ENCODE measurements at places on chromosomes 5 and 9.
A peak's percentile ranks its signal among the peaks of the same experiment; 100 is the strongest.

- peak; percentile 14 for DNase-seq
Observed at GRCh38 chr9:23555851-23556250, 270.2 kb downstream of the ELAVL2 start.

- DNase-seq: no peak
Observed at GRCh38 chr9:21402386-21403251, 6.3 kb upstream of the IFNA8 start.

GRCh38 chr9:21244836-21245235, 5.0 kb upstream of the IFNA14 start:
- DNase-seq: no peak

DNA sequence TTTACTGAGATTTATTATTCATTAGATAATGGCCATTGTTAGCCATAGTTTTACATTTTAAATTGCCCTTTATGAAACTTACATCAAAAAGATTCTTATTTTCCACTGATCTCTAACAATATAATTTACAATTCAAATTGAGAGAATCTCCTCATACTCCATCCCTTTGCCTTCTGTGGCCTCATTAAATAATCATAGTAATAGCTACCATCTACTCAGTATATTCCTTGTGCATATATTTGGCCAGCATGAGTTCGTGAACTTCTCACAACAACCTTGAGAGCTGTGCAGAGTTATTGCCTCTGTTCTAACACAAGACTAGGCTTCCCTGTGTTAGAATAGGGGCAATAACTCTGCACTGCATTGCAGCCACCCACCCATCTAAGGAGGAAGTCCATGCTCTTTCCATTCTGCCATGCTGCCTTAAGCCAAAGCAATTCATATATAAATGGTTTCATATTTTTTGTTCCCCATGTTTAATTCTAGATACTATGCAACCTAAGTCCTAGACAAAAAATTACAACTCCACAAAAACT, 99.1 kb downstream of the ADAMTSL1 start:
- no peak for DNase-seq

DNA sequence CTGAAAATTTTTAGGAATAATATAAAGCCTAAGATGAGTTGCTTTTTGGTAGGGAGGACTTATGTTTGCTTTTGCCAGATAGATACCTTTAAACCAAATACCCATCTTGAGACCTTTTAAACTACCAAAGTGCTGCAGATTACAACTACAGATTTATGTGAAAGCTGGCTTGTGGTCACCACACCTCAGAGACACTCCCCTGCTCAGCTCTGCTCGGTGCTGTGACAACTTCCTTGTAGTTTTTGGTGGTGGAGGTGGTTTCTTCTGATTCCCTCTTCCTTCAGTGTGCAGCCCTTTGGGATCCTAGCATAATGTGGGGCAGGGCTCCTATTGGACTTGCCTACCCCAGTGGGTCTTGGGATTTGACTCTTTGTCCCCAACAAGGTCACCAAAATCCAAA, 29.2 kb downstream of the GARNL3 start:
- DNase-seq: no peak

DNA sequence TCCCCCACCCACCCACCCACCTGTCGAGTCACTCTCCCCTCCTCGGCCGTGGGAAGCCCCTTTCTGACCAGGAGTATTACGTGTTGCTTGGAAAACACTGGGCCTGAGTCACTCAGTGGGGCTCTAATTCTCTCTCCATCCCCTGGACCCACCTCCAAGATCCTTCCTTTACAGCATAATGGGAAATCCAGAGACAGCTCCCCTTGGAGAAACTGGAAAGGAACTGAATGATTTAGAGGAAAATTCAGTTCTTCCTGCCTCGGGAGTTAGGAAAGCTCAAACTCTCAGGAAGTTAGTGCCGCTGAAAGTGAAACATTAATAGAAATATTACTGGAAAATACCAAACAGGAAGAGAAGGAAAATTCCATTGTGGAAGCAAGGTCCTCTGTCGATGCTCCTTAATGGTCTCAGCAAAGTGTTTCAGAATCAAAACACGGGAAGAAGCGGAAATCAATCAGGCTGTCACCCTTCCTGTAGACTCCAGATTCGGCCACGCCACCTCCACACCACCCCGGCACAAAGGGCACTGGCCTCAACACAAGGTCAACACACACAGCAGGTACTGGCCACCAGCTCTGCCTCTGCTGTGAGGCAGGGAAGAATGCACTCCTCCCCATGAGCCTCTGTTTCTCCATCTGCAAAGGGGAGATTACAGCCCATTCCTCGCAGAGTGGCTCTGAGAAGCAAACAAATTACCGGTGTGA, 9.6 kb downstream of the SHB start:
- no peak for DNase-seq

DNA sequence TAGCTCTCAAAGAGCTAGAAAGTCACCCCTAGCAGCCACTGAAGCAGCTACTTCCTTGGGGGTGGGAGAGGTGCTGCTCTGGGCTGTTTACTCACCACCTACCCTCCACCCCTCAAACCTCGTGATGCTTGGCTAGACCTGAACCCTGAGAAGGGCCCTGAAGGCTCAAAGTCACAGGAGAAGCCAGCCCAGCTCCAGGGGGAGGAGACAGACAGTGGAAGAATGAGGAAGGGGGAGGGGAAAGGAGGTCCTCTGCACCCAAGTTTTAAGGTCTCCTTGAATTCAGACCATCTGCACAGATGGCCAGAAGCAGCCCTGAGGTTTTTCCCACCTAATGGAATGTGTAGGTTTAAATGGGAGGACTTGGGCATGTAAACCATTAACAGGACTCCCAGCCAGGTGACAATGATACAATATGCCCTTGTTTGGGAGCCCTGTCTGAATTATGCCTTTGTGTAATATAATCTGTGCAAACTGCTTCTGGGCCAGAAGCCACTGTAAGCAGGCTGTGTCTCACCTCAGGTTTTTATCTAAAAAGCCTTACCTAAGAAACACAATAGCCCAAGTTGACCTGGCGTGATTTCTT, 180.5 kb downstream of the PIK3R1 start:
- no peak for DNase-seq

DNA sequence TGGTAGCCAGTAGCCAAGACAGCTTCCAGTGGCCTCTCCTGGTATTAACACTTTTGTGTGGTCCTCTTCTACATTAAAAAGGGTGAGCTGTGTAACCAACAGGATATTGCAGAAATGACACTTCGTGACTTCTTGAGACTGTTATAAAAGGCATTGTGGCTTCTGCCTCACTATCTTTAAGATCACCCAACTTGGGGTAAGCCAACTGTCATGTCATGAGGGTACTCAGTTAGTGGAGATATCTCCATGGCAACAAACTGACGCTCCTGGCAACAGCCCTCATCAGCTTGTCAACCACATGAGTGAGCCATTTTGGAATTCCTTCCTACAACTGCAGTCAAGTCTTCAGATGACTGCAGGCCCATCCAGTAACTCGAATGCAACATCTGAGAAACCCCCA, 121.7 kb downstream of the DEPDC1B start:
- DNase-seq: no peak

- DNase-seq: no peak
Observed at GRCh38 chr5:140020601-140021177, 22.4 kb downstream of the NRG2 start.

- no peak for DNase-seq
Observed at GRCh38 chr9:125932746-125933455, 185.7 kb downstream of the PBX3 start.

- DNase-seq: no peak
Observed at GRCh38 chr5:59328709-59329296, 564.7 kb downstream of the PDE4D start.

DNA sequence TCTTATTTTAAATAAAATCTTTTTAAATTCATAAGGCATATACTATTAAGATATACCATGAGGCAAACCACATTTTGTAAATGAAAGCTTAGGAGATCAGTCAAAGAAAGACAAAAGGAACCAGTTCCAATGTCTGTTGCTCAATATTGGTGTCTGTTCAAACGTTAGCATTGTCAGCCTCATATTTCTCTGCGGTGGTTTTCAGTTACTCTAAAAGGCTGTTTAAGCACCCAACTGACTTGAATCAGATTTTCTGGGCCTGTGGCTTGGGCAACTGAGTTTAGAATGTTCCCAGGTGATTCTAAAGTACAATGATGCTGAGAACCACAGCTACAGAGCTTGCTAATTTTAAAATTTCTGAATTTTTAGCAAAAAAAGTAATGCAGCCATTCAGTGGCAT, 166.3 kb upstream of the KIF2A start:
- DNase-seq: no peak

GRCh38 chr9:68998385-68998784, 15.5 kb downstream of the PRKACG start:
- DNase-seq: no peak

DNA sequence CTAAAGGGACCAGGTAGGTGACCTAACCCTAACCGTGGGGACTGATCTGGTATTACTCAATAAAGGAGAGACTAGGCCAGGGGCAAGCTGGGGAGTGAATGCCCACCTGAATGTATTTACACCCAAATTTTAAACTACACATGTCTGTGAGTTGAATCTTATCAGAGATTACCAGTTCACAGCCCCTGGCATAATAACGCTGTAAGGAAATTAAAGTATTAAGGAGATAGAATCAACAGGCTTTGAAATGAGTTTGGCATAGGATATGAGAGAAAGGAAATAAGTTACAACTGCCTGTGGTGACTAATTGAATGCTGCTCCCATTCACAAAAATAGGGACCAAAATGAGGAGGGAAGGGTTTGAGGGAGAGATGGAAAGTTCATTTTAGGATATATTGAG, 593.3 kb downstream of the CSNK1G3 start:
- DNase-seq: no peak

DNA sequence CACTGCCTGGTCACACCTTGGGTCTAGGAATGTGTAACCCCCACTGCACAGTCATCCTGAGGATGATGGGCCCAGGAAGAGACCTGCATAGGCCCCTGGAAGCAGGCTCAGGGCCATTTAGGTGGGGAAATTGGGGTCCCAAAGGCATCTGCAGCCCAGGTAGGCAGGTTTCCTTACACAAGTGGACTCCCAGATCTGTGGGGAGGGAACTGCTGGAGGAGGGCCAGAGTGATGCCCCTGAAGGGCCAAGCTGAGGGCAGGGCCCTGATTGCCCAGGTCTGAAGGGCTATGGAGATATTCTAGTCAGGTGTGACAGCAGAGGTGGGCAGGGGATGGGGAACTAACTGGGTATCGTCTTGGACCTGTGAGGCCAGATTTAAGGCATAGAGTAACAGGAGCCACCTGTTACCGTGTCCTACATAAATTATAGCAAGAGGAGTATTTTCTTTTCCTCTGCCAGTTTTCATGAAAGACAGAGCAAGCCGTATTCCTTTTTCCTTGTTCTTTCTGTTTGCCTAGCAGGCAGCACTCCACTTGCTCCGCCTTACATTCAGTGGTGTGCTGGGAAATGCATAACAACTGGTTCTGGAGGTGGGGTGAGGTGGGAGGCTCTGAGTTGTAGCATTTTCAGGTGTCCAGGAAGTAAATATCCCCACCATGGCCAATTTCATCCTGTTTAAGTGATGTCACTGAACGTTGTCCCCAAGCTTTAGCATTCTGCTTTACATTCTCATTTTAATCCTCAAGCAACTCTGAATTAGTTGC, 41.3 kb downstream of the PPARGC1B start:
- no peak for DNase-seq

DNA sequence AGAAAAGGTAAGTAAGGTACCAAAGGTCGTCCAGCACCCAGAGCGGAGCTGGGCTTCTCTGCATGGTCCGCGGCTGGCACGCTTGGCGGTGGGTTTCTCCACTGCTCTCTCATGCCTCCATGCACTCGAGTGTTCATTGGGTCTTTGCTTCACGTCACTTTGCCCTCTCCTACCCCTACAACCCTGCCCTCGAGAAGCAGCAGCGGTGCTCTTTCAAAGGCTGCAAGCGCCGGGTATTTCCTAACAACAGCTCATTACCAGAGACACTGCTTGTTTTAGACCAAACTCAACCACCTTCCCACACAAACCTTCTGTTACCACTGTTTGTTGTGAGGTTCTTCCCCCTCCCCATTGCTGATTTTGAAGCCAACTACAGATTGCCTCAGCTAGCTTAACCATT, 21.5 kb upstream of the ZBTB34 start:
- DNase-seq: no peak

DNA sequence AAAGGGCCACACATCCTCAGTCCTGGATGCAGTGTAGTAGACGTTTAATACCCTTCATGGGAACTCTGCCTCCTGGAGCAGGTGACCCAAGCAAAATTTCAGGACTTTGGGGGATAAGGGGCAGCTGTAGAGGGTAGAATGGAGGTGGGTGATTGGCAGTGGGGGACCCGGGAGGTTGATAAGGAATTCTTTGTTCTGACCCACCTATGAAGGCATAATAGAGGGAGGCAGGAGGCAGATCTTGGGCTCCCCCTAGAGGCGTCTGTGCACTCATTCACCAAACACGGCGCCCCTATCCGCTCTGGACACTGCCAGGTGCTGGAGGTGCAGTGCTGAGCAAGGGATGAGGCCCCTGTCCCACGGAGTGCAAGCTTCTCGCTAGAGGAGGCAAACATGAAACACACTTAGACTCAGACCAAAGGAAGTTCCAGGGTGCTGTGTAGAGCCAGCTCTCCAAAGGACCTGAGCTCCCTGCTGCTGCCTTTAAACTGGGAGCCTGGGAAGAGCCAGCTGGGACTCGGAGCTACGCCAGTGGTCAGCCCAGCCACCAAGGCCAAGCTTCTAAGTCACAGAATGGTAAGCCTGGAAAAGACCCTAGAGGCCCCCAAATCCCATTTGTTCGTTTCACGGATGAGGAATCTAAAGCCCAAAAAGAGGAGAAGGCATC, 7.7 kb downstream of the IL17B start:
- no peak for DNase-seq

- DNase-seq: no peak
Observed at GRCh38 chr9:21862871-21863270, 60.4 kb downstream of the MTAP start.

- no peak for DNase-seq
Observed at GRCh38 chr5:174284873-174285272, 239.4 kb downstream of the NSG2 start.

- DNase-seq: no peak
Observed at GRCh38 chr5:149386166-149386565, 7.1 kb upstream of the IL17B start.

DNA sequence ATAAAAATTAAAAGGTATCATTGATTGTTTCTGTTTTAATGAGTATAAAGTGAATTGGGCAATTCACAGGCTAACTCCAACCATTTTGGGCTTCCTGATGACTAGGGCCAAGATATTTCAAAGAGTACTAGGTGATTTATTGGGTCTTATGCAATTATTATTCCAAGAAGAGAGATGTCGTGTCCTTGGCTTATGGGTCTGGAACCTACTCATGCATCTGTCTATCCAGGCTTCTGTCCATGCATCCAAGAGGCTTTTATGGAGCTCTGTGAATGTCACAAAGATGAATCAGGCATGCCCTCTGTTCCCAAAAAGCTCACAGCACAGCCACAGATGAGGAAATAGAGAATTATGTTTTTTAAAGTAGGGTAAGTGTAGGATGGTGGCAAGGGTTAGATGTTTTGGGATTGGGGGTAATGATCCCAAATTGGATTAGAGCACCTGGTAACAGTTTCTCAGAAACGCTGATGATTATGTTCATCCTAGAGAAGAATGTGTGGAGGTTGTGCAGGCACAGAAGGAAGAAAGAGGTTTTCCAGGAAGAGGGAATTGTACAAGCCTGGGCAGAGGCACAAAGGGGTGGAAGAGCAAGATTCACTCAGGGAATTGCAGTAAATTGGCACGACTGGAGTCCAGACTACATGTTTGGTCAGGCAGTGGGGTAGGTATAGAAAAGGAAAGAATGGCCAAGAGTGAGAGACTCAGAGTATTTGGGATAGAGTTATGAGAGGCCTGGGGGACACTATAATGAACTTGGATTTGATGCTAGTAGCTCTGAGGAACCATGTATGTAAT, 83.0 kb upstream of the TNC start:
- DNase-seq: no peak

GRCh38 chr9:1007312-1007711, 30.9 kb downstream of the DMRT3 start:
- DNase-seq: no peak
